Stimulated activated CD8-positive, alpha-beta memory T cell treated with anti-CD3 and anti-CD28 coated beads, Interleukin-4, amount 100 ng/mL, for 24 hours (primary cell): ENCODE measurements at places on chromosomes 13 and 19.

DNA sequence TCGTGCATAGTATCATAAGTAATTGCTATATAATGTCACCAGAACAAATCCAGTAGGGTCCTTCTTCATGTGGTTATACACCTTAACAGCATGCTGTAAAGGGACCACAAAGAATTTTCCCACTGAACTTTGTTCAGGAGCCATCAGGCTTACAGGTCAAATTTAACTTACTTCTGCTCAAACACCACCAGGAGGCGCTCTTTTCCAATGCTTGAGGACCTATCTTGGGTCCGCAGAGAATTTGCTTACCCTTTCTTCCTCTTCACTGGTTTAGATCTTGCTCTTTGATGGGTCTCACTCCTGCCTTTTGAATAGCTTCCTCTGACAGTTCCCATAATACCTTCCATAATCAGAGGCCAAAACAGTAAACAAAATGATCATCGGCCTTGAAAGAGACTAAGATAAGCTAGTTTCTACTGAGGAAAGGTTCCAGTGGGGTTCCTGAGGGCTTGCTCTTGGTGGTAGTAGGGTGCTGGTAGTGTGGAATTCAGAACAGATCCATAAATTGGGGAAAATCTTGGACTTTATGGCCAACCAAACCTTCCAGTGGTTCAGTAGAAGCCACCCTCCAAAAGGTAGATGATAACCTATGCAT lies 37.4 kb downstream of the SCGB2B2 start:
- DNase-seq = peak; percentile 13

DNA sequence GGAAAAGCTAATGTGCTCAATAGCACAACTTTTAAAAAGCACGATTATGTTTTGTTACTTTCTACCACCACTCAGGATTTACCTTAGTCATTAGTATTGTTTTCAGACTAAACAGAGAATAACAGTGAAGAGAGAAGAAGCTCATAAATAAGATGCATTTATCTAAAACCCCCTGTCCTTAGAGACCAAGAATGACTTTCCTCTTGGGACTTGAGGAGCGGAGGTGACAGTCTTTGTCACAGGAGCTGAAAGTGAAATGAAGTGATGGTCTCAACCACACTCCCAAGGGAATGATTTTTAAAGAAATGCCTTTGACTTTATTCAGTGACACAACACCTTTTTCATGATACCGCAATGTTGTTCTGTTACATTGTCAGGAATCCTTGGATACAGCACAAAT lies 190.6 kb upstream of the NBEA start:
- DNase-seq = no peak

DNA sequence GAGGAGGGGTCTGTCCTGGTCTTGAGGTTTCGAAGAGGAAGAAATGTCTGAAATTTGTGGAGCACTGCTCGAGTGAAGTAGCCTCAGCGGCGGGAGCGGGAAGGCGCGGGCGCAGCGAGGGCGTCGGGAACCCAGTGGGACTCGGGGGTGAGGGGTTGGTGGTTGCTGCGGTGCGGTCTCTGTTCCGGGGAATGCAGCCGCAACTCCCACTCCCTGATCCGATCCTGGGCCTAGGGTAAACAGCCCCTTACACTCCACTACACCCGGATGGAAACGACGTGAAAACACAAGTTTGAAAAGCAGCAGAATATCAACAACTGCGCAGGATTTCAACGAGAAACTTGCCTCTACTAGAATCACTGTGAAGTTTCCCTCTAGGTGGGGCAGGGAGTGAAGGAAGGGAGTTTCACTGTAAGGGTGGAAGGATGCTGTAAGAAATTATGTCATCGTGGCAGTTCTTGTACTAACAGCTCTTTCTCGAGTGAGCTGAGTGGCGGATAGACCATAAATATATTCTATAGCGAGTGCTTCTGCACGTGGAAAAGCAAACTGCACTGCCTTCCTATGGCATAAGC lies 2.0 kb upstream of the KLF12 start:
- no peak for DNase-seq

- DNase-seq = no peak
Observed at GRCh38 chr19:16626796-16627192, 1.2 kb downstream of the MED26 start.

GRCh38 chr19:58581227-58582141 lies 8.3 kb upstream of the MZF1 start:
- DNase-seq = peak; percentile 85

GRCh38 chr19:5059793-5060192 lies 90.9 kb downstream of the KDM4B start:
- no peak for DNase-seq
